ENCODE measurements at places on chromosomes 4 and X.

DNA sequence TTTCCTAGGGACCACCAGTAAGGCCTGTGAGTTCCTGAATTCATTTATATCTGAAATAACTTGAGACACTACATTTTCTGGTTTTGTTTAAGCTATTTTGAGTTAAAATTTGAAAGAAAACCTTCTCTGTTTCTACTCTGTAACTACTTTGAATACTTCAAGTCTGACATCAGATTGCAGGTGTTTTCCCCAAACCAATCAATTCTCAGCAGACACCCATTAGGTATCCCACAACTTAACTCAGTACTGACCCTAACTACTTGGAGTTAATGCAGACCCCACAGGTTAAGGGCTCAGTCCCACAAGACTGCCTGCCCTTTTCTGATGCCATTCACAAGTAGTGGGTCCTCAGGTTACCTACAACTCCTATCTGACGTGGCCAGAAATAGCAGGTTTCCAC is 1100.0 kb upstream of the SLIT2 start:
- DNase-seq = no peak

DNA sequence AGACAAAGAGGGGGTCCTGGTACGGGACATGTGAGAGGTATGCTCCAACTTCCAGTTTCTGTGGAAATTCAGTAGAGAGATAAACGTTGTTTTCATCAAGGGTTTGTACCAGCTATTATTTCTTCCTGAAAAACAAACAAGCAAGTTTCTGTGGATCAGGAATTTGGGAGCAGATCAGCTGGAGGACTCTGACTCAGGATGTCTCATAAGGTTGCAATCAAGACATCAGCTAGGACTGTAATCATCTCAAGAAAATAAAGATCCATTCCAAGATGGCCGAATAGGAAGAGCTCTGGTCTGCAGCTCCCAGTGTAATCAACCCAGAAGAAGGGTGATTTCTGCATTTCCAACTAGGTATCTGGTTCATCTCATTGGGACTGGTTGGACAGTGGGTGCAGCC is 23.5 kb upstream of the NFKB1 start:
- no peak for DNase-seq

- DNase-seq = peak; percentile 11
Observed at GRCh38 chr4:68874507-68874906, 58.7 kb downstream of the UGT2B10 start.

DNA sequence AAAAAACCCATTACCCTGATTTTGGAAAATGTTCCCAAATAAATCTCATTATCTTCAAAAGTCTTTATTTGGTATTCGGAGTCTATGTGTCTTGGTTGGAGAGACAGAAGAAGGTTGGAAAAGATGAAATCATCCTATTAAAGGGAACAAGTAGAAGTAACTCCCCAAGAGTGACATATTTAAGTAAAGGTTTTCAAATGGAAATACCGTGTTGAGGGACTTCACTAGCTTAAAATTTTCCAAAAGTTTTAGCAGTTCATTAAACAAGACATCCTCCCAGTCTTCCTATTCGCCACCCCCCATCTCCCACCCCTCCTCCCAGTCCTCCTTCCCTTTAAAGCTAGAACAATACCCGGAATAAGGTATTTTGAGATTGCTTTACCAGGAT is 62.7 kb upstream of the CCDC160 start:
- DNase-seq = no peak

GRCh38 chrX:106613277-106613676 is 1.5 kb downstream of the RADX start:
- no peak for DNase-seq

DNA sequence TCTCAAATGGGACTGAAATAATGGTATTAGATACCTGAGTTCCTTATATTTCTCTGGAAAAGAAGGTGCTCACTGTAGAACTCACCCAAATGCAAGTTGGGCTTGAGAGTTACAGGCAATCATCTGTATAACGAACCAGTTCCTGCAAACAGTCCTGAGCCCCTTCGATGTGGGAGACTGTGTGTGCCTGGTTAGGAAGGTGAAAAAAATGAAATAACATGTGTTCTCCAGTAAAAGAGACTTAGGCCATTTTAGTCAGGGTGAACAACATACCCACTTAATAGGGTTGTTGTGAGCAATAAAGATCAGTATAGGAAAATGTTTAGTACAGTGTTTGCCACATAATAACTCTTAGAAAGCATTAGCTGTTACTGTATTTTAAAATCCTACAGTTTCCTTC is 23.4 kb downstream of the STIM2 start:
- DNase-seq = no peak

GRCh38 chr4:85409251-85409650 is 65.7 kb upstream of the ARHGAP24 start:
- no peak for DNase-seq

DNA sequence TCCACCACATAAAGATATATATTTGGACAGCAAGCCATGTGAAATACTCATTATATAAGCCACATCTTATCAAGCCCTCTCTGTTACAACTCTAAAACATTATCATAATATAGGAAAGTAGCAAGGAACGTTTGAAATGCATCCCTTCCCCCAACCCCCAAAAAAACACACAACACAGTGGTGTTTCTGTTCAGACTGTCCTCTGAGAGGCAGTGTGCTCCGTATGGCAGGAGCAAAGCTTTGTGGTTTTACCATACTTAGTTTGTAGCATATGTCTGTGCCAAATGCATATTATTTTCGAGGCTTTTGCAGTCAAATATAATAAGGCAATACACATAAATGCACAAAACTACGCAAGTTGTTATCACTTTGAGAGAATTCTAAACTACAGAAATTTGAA is 194.2 kb downstream of the RAPGEF2 start:
- no peak for DNase-seq
